Activated CD8-positive, alpha-beta T cell treated with anti-CD3 and anti-CD28 coated beads for 36 hours (primary cell): ENCODE measurements at places on chromosomes 7 and 10. TPM values are rescaled to one million over a fixed set of nuclear protein-coding genes. Genes with fewer than 3 reads are reported as not detected.

GNGT1 gene
- total RNA-seq, result not detected

OLAH gene
- total RNA-seq, result 0.63 TPM

- no peaks in the 10 kb centered on the region for H3K36me3 ChIP-seq
- H3K4me1 ChIP-seq, result no peaks in the 10 kb centered on the region
- no peak for DNase-seq
These were observed 154.2 kb downstream of the GRID1 start for GRCh38 chr10:86212391-86212700.

PDZD7 gene
- 0.65 TPM for total RNA-seq

GRCh38 chr10:59830601-59831259 is 75.6 kb downstream of the CCDC6 start:
- peaks cover 43% of the 10 kb centered on the region for H3K4me1 ChIP-seq
- DNase-seq, result peak; percentile 41
- no peak overlapping the region for H3K4me3 ChIP-seq

LGI1 gene
- not detected for total RNA-seq

DNA sequence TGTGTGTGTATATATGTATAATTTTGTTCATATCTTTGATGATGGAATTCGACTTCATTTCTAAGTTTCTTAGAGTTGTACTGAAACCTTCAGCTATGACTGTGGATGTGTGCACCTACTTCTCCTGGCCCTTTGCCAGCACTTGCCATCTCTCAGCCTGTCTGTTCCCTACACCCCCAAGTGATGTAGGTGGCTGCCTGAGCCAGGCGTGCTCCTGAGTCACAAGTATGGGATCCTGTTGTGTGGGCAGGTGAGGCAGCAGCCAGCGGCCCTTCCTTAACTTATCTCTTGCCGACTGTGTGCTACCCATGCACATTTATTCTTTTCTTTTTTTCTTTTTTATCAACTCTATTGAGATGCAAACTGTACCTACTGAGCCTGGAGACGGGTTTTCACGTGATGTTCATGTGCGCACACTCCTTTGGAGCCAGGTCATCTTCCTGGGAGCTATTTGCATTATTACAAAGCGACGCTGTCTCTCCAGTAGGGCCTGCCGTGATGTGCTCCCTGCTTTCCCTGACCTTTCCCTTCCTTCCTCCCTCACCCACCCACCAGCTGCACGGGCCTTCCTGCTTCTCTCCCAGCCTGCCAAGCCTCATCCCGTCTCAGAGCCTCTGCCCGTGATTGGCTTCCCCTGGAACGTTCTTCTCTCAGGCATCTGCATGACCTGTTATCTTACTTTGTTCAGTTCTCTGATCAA is 31.3 kb upstream of the GALNT11 start:
- no peaks in the 10 kb centered on the region for H3K4me1 ChIP-seq
- no peaks in the 10 kb centered on the region for H3K36me3 ChIP-seq
- H3K4me3 ChIP-seq, result no peak overlapping the region
- H3K27ac ChIP-seq, result no peak overlapping the region
- peaks cover 6% of the 10 kb centered on the region for H3K27me3 ChIP-seq
- DNase-seq, result peak; percentile 41

BRAT1 gene
- 30.9 TPM for total RNA-seq

ADCK2 gene
- total RNA-seq, result 20.0 TPM

DNAJC12 gene
- 29.1 TPM for total RNA-seq

GRCh38 chr10:13276749-13277365 is 23.0 kb downstream of the PHYH start:
- no peak overlapping the region for H3K27ac ChIP-seq
- H3K4me1 ChIP-seq, result peaks cover 2% of the 10 kb centered on the region
- DNase-seq, result no peak
- H3K4me3 ChIP-seq, result no peak overlapping the region
- no peaks in the 10 kb centered on the region for H3K27me3 ChIP-seq

DNA sequence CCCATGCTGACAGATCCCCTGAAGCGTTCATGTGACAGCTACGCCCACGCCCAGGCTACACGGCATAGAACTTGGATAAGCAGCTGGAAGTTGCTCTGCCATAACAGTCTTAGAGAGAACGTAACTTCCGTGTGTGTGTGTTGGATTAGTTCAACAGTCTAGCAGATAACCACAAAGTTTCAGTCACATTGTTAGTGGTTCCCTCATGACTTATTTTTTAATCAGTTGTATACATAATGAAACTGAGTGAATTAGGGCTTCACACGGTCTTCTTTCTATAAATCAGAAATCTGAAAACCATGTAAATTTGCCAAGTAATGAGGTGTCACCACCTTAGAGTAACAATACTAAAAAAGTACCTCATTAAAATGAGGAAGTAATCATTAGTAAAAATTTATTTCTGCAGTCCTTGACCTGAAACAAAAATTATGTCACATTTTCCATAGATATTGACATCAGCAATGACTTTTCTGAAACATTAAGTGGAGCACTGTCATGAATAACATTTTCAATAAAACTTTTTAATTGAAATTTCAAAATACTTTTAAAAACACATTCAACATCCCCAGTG is 21.7 kb upstream of the MACC1 start:
- no peak overlapping the region for H3K27ac ChIP-seq
- H3K4me3 ChIP-seq, result no peak overlapping the region
- no peaks in the 10 kb centered on the region for H3K36me3 ChIP-seq
- H3K4me1 ChIP-seq, result peaks cover 16% of the 10 kb centered on the region

SFRP5 gene
- total RNA-seq, result 0.60 TPM

GRCh38 chr10:102281102-102281487 is 35.8 kb downstream of the GBF1 start:
- peaks cover 5% of the 10 kb centered on the region for H3K36me3 ChIP-seq
- peaks cover 57% of the 10 kb centered on the region for H3K4me1 ChIP-seq
- no peaks in the 10 kb centered on the region for H3K27me3 ChIP-seq
- DNase-seq, result no peak
- H3K4me3 ChIP-seq, result no peak overlapping the region

CPED1 gene
- not detected for total RNA-seq

DNA sequence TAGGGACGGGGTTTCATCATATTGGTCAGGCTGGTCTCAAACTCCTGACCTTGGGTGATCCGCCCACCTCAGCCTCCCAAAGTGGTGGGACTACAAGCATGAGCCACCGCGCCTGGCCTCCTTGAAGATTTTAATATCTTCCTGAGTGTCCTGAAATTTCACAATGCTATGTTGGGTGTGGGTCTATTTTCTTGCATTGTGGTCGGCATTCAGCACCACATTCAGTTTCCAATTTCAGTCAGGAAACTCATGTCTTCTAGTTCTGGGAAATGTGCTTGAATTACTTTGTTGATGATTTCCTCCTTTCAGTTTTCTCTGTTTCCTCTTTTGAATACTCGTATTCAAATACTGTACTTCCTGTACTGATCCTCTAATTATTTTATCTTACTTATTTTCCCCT is 49.3 kb upstream of the IL6 start:
- peaks cover 12% of the 10 kb centered on the region for H3K27me3 ChIP-seq
- H3K4me3 ChIP-seq, result no peak overlapping the region
- peaks cover 66% of the 10 kb centered on the region for H3K4me1 ChIP-seq
- DNase-seq, result peak; percentile 35
- peak overlapping the region; percentile 70 for H3K27ac ChIP-seq

WNT8B gene
- 0.47 TPM for total RNA-seq

DNA sequence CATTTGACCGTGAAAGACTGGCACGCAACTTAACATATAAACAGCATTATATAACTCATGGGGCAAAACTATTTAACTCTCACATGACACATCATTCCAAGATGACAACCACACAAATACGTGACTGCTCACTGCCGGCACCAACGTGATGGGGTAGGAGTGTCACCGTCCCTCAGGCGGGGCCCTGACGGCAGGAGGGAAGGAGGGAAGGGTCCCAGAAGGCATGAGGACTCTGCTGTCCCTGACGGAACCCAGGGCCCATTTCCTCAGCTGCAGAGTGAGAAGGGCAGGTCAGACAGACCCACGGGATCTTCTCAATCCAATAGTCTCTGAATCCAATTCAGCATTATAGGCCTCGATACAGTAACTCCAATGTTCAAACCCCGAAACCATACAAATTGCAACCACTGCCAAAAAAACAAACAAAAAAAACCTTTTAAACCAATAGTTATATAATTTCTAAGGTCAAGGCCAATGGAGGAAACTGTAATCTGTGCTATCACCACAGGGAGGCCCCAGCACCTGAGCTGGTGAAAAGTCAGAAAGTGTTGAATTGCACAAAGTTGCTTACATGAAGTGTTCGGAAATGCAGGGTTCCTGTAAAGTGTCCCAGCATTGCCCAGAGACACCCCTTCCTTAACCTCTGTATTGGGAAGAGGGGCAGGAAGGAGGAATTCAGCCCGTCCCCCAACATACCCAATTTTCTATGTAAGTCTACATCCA is 137.4 kb downstream of the TNS3 start:
- H3K27me3 ChIP-seq, result peaks cover 1% of the 10 kb centered on the region
- H3K4me3 ChIP-seq, result no peak overlapping the region
- H3K4me1 ChIP-seq, result no peaks in the 10 kb centered on the region
- no peak overlapping the region for H3K27ac ChIP-seq
- no peak for DNase-seq

- peaks cover 4% of the 10 kb centered on the region for H3K27me3 ChIP-seq
- no peak for DNase-seq
- H3K4me3 ChIP-seq, result no peak overlapping the region
- H3K4me1 ChIP-seq, result no peaks in the 10 kb centered on the region
- no peak overlapping the region for H3K27ac ChIP-seq
- H3K36me3 ChIP-seq, result no peaks in the 10 kb centered on the region
These were observed 54.7 kb downstream of the LRRC72 start for GRCh38 chr7:16581286-16581685.

ZNF488 gene
- total RNA-seq, result 0.58 TPM

GRCh38 chr7:68969571-68969970 is 628.7 kb upstream of the AUTS2 start:
- H3K4me1 ChIP-seq, result no peaks in the 10 kb centered on the region
- H3K27ac ChIP-seq, result no peak overlapping the region
- H3K36me3 ChIP-seq, result no peaks in the 10 kb centered on the region
- no peaks in the 10 kb centered on the region for H3K27me3 ChIP-seq

DNA sequence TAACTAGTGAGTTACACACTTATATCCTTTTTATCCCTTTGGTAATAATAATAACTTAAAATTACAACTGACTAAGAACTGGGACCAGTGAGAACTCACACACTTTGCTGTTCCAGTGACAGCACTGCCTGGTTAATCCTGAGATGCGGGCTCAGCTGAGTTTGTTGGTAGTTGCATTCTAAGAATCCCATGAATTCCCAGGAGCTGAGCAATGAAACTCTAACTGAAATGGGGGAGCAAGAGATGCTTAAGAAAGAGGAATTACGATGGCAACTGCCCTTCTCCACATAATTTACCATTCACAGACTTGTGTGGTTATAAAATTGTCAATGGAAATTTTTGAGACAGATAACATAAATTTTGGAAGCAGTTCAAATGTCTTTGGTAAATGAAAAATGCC is 659.4 kb downstream of the MAGI2 start:
- H3K36me3 ChIP-seq, result no peaks in the 10 kb centered on the region
- no peak overlapping the region for H3K4me3 ChIP-seq
- H3K27me3 ChIP-seq, result no peaks in the 10 kb centered on the region
- no peak overlapping the region for H3K27ac ChIP-seq
- no peak for DNase-seq

- H3K4me3 ChIP-seq, result no peak overlapping the region
- H3K36me3 ChIP-seq, result no peaks in the 10 kb centered on the region
- peaks cover 1% of the 10 kb centered on the region for H3K27me3 ChIP-seq
- H3K4me1 ChIP-seq, result no peaks in the 10 kb centered on the region
- DNase-seq, result no peak
These were observed 143.3 kb downstream of the DGKI start for GRCh38 chr7:137703291-137704010.

- peaks cover 44% of the 10 kb centered on the region for H3K4me1 ChIP-seq
- peaks cover 4% of the 10 kb centered on the region for H3K36me3 ChIP-seq
- DNase-seq, result no peak
- H3K27me3 ChIP-seq, result no peaks in the 10 kb centered on the region
- H3K27ac ChIP-seq, result no peak overlapping the region
- H3K4me3 ChIP-seq, result no peak overlapping the region
These were observed 25.2 kb downstream of the HIPK2 start for GRCh38 chr7:139752604-139753003.

- H3K4me1 ChIP-seq, result peaks cover 37% of the 10 kb centered on the region
- DNase-seq, result no peak
- H3K4me3 ChIP-seq, result peak overlapping the region; percentile 97
- H3K36me3 ChIP-seq, result peaks cover 18% of the 10 kb centered on the region
These were observed 467 bp downstream of the EXOSC1 start for GRCh38 chr10:97445357-97445721.

GRCh38 chr7:1254281-1255079 is 21.8 kb downstream of the UNCX start:
- no peak overlapping the region for H3K27ac ChIP-seq
- peaks cover 35% of the 10 kb centered on the region for H3K27me3 ChIP-seq
- H3K4me3 ChIP-seq, result no peak overlapping the region
- H3K4me1 ChIP-seq, result peaks cover 2% of the 10 kb centered on the region
- no peak for DNase-seq

SLC13A1 gene
- total RNA-seq, result not detected

EN2 gene
- total RNA-seq, result not detected

GRCh38 chr10:48791267-48791928 is 106.7 kb downstream of the WDFY4 start:
- DNase-seq, result no peak
- H3K27me3 ChIP-seq, result peaks cover 5% of the 10 kb centered on the region
- H3K4me1 ChIP-seq, result no peaks in the 10 kb centered on the region
- H3K36me3 ChIP-seq, result no peaks in the 10 kb centered on the region
- no peak overlapping the region for H3K4me3 ChIP-seq

- DNase-seq, result no peak
- no peaks in the 10 kb centered on the region for H3K36me3 ChIP-seq
- peaks cover 3% of the 10 kb centered on the region for H3K27me3 ChIP-seq
These were observed 6.1 kb downstream of the MARVELD1 start for GRCh38 chr10:97719602-97720001.

ZNF107 gene
- total RNA-seq, result 13.0 TPM

GIMAP2 gene
- total RNA-seq, result 42.2 TPM

DNA sequence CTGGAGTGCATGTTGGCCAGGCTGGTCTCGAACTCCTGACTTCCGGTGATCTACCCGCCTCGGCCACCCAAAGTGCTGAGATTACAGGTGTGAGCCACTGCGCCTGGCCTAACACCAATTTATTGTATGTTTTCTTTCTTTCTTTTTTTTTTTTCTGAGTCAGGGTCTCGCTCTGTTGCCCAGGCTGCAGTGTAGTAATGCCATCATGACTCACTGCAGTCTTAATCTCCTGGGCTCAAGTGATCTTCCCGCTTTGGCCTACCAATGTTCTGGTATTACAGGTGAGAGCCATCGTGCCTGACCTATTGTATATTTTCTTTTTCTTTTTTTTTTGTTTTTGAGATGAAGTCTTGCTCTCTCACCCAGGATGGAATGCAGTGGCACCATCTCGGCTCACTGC is 33.8 kb upstream of the UBE2H start:
- H3K27me3 ChIP-seq, result peaks cover 4% of the 10 kb centered on the region
- H3K36me3 ChIP-seq, result no peaks in the 10 kb centered on the region
- no peak overlapping the region for H3K27ac ChIP-seq
- H3K4me1 ChIP-seq, result peaks cover 10% of the 10 kb centered on the region
- no peak overlapping the region for H3K4me3 ChIP-seq

DNA sequence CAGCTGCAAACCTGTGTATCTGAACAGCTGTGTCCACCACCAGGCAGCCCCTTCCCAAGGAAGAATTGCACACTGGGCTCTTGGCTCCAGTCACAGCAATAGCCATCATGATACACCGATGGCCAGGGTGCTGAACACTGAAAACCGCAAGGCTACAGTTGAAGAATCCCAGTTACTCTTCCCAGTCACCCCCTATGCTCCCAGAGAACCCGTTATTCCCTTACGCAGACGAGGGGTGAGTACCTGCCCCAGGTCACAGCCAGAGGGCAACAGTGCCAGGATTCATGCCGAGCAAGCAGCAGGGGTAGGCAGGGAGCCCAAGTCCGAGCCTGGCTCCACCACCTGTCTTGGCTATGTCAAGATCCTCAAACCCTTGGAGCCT is 57.8 kb downstream of the RASGEF1A start:
- H3K27me3 ChIP-seq, result no peaks in the 10 kb centered on the region
- H3K27ac ChIP-seq, result no peak overlapping the region
- DNase-seq, result no peak
- H3K4me3 ChIP-seq, result no peak overlapping the region
- H3K36me3 ChIP-seq, result no peaks in the 10 kb centered on the region

FFAR4 gene
- total RNA-seq, result not detected
